MCF 10A (cell line): ENCODE measurements at places on chromosomes 13 and 19. TPM values are rescaled to one million over a fixed set of nuclear protein-coding genes. Genes with fewer than 3 reads are reported as not detected.

DNA sequence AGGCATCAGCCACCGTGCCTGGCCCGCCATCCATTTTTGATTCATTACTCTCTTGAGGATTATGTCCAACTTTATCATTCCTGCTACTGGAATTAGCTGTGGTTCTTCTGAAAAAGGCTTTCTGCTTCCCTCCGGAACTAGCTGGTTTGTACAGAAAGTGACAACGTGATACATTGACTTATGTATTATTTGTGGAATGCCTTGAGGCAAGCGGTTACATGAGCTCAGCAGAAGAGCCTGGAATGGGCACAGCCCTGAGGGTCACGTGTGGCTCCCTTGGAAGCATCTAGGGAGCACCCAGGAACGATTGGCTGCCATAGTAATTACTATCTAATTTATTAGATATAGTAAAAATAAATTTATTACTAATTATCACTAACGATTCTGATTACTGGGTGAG, 14.4 kb upstream of the RETN start:
- peaks cover 6% of the 10 kb centered on the region for H3K4me1 ChIP-seq
- H3K36me3 ChIP-seq, result no peaks in the 10 kb centered on the region
- H3K27ac ChIP-seq, result no peak overlapping the region
- no peak overlapping the region for H3K4me3 ChIP-seq

Gene ZNF610
- total RNA-seq, result not detected in 2 replicates

DNA sequence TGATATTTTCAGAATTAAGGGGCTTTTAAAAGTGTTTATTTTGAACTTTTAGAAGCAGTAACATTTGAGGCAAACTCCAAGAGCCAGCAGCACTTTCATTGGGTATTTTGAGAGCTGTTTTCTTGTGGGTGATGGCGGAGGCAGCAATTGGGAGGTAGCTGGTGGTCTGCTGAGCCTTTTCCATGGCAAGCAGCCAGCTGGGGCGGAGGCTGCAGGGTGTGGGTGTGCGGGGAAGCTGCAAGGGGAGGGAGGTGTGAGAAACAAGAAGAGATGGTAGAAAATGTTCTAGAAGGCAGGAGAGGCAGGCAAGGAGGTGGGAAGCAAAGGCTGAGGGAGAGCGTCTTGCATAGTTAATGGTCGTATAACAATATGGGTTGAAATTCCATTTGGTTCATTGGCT, 223.4 kb upstream of the HTR2A start:
- no peak overlapping the region for H3K27ac ChIP-seq
- no peaks in the 10 kb centered on the region for H3K36me3 ChIP-seq

DNA sequence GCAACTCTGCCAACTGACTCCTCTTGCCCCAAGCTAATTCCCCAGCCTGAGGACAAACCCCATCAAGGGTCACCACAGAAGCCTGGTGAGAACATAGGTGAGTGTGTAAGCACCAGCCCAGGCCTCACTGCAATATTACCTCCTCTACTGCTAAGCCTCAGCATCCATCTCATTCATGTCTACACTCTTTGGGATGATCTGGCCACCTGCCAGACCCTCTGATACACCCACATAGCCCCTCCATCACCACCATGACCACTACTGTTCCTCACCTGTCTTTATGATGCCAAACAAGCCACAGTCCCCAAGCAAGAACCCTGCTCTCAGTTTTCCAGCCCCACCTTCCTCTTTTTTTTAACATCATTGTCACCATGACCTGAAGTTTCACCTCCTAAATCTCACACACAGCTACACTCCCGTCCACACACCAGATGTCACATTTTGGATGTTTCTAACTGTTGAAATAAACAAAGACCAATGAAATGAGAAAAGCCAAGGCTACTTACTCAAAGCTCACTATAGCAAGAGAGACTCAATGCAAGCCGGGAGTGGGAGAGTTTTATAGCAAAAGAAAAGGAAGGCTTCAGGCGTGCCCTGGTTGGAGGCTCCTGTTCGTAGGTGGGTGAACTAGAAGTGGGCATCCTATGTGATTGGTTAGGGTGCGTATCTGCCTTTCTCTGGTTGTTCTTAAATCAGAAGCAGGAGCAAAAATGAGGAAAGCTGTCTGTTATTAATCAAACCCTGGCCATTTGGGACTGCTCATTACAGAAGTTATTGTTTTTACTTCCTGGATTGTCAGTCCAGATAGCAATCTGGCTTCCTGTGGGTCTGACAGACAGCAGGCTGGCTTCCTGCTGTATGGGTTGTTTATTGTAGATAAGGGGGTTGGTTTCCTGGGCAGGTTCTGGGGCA, 2.0 kb downstream of the ZNF792 start:
- H3K27me3 ChIP-seq, result no peaks in the 10 kb centered on the region
- H3K36me3 ChIP-seq, result peaks cover 15% of the 10 kb centered on the region

Gene SLITRK6
- 5.5 and 12.0 TPM in 2 replicates for total RNA-seq

Gene IGFL4
- 0.54 TPM in 1 of 2 replicates, not detected in the other for total RNA-seq

Gene ZNF90
- not detected in 2 replicates for total RNA-seq

- H3K4me1 ChIP-seq, result peaks cover 12% of the 10 kb centered on the region
- H3K36me3 ChIP-seq, result peaks cover 29% of the 10 kb centered on the region
- H3K27me3 ChIP-seq, result no peaks in the 10 kb centered on the region
Observed at GRCh38 chr19:18194181-18194530, 1.1 kb downstream of the MPV17L2 start.

Gene FGF21
- total RNA-seq, result 0.49 and 0.93 TPM in 2 replicates

DNA sequence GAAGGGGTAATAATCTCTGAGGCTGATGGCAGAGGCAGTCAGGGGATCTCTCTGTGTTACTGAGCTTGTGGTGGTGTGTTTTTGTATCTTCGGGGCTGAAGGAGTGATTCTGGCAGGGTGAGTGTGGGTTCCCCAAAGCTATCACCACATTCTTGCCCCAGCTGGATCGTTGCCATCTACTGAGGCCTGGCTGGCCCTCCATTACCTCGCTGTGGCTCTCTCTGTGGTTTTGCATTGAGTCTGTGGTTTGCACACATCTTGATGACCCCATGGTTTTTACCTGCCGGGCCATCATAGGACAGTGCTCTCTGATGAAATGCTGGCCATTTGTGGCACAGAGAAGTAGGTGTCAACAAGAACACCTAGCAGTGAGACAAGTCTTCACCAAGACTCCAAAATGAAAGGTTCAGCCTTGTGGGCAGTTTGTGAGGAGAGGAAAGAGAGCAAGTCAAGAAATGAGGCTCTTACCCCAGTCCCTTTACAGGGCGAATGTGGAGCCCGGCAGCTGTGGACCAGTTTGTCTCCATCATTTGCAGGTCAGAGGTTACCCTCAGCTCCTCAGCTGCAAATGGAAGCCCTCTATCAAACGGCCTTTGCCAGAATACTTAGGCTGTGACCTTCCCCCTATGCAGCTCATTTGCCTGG, 69.0 kb upstream of the NPAS1 start:
- H3K4me3 ChIP-seq, result no peak overlapping the region
- DNase-seq, result no peak
- peaks cover 25% of the 10 kb centered on the region for H3K4me1 ChIP-seq
- H3K27ac ChIP-seq, result no peak overlapping the region
- H3K27me3 ChIP-seq, result no peaks in the 10 kb centered on the region
- peaks cover 36% of the 10 kb centered on the region for H3K36me3 ChIP-seq

DNA sequence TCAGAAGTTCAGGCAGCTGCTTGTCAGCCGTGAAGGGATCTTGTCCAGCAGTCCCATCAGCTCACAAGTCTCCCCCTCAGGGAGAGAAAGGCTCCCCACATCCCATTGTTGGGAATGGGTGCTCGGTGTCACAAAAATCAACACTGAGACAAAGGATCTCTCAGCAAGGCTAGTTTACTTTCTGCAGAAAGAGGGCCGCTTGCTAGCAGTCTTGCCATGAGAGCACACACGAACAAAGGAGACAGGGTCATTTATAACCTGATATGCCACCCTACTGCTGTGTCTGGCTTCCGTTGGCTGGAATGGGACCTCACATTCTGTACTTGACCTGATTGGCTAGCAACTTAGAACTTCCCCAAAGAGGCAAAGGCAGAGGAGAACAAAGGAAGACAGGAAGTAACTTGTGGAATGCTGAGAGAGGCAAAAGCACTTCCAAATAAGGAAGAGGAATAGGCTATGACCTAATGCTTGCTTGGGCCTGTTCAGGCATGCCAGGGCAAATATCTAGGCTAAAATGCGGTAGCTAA, 8.7 kb upstream of the IGFL3 start:
- peak overlapping the region; percentile 62 for H3K4me3 ChIP-seq
- H3K36me3 ChIP-seq, result peaks cover 16% of the 10 kb centered on the region
- H3K27ac ChIP-seq, result peak overlapping the region; percentile 99
- peaks cover 27% of the 10 kb centered on the region for H3K4me1 ChIP-seq

Gene CFAP97D2
- not detected in 2 replicates for total RNA-seq

- H3K27me3 ChIP-seq, result no peaks in the 10 kb centered on the region
- no peak overlapping the region for H3K27ac ChIP-seq
- H3K4me1 ChIP-seq, result peaks cover 4% of the 10 kb centered on the region
- H3K4me3 ChIP-seq, result peak overlapping the region; percentile 74
Observed at GRCh38 chr19:531009-531752, 379 bp upstream of the CDC34 start.

DNA sequence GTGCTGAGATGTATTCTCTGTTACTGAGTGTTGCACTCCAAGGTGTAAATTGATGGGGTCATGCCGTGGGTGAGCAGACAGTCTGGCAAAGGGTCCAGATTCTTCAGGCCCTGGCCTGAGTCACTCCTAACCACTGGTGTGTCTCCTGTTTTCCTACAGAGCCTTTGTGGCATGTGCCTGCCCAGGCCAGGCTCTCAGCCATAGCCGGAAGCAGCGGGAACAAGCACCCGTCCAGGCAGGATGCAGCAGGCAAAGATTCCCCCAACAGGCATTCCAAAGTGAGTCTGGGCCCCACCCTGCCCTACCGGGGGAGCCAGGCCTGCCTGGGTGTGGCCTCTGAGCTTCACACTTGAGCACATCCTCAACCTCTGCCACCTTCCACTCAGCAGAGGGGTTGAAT, 61.9 kb downstream of the DPF1 start:
- peaks cover 32% of the 10 kb centered on the region for H3K36me3 ChIP-seq
- H3K4me3 ChIP-seq, result no peak overlapping the region
- DNase-seq, result peak; percentile 48
- no peaks in the 10 kb centered on the region for H3K27me3 ChIP-seq
- H3K4me1 ChIP-seq, result no peaks in the 10 kb centered on the region

DNA sequence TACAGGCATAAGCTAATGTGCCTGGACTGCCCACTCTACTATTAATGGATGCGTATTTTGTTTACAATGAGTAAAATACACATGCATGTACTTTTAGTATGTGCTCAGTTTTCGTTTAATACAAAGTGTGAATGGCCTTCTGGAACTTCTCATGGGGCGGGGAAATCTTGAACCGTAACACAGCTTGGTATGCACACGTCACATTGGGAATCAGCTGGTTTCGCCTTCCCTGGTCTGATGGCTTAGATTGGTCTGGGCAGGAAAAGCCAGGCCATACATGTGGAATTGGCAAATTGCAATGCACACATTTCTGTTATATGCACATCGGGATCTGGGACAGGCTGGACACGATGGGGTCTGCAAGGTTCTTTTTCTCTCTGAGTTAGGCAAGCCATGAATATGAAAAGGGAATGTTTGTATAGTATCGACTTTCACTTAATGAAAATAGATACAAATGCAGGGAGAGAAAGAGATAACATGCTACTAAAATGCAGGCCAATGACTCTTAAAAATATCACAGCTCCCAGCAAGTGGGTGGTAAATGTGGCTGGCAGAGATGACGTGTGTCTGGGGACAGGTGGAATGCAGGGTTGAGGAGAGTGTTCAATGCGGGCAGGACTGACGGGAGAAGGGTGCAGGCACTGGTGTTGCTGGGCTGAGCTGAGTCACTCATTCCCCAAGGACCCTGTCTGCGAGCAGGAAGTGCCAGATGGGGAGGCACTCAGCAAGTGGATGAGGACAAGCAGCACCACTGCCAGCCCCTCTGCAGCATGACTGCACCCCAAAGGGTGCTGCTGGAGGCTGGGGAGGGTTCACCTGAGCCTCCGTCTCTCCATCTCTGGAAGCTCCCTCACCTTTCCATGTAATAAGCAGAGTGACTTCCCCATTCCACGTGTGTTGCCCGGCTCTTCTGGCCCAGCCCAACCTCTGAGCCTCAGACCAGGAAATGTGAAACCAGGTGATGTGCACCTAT, 204.0 kb upstream of the GPR12 start:
- no peak overlapping the region for H3K27ac ChIP-seq
- no peaks in the 10 kb centered on the region for H3K4me1 ChIP-seq
- H3K36me3 ChIP-seq, result no peaks in the 10 kb centered on the region
- peaks cover 33% of the 10 kb centered on the region for H3K27me3 ChIP-seq
- peak; percentile 18 for DNase-seq
- no peak overlapping the region for H3K4me3 ChIP-seq

Gene RNF113B
- not detected in 2 replicates for total RNA-seq

- no peak overlapping the region for H3K27ac ChIP-seq
- no peak for DNase-seq
- H3K36me3 ChIP-seq, result peaks cover 14% of the 10 kb centered on the region
- H3K27me3 ChIP-seq, result no peaks in the 10 kb centered on the region
- no peak overlapping the region for H3K4me3 ChIP-seq
Observed at GRCh38 chr19:1501200-1501595, 10.2 kb downstream of the REEP6 start.

GRCh38 chr19:16585808-16586476, 13.7 kb upstream of the SLC35E1 start:
- DNase-seq, result no peak
- no peaks in the 10 kb centered on the region for H3K27me3 ChIP-seq
- no peak overlapping the region for H3K4me3 ChIP-seq
- peak overlapping the region; percentile 57 for H3K27ac ChIP-seq
- H3K36me3 ChIP-seq, result peaks cover 4% of the 10 kb centered on the region
- H3K4me1 ChIP-seq, result peaks cover 30% of the 10 kb centered on the region

Gene OR7C1
- not detected in 2 replicates for total RNA-seq

DNA sequence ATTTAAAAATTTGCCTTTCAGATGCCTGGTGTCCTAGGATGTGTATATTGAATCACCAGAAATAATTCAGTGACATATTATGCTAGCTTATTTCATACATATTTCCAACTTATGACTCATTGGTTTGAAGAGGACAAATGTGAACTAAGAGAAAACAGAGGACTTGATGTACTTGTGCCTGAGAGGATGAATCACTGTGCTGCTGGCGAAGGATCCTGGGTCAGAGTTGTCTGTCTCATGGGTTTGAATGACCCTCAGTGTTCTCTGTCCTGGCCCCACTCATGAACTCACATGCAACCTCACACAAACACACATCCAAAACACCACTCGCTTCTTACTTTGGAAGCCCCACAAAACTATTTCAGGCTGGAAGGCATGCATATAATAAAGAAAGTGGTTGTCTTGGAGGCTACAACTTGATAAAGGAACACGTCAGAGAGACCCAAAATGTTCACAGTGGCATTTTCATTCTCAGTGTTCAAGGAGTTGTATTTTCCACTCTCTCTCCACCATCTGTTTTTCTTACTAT, 129.0 kb upstream of the SPRY2 start:
- peak overlapping the region; percentile 98 for H3K27ac ChIP-seq
- H3K4me3 ChIP-seq, result peak overlapping the region; percentile 30
- no peaks in the 10 kb centered on the region for H3K27me3 ChIP-seq

GRCh38 chr19:18091217-18091608, 4.5 kb upstream of the IL12RB1 start:
- no peaks in the 10 kb centered on the region for H3K4me1 ChIP-seq
- H3K4me3 ChIP-seq, result no peak overlapping the region
- no peaks in the 10 kb centered on the region for H3K36me3 ChIP-seq
- no peak for DNase-seq
- no peak overlapping the region for H3K27ac ChIP-seq
- H3K27me3 ChIP-seq, result no peaks in the 10 kb centered on the region

GRCh38 chr19:33825556-33825955, 28.9 kb downstream of the KCTD15 start:
- H3K27me3 ChIP-seq, result no peaks in the 10 kb centered on the region
- H3K4me1 ChIP-seq, result peaks cover 7% of the 10 kb centered on the region
- H3K4me3 ChIP-seq, result no peak overlapping the region
- H3K36me3 ChIP-seq, result peaks cover 6% of the 10 kb centered on the region
- no peak for DNase-seq
- no peak overlapping the region for H3K27ac ChIP-seq

GRCh38 chr13:22517544-22517943, 663.2 kb upstream of the SGCG start:
- no peaks in the 10 kb centered on the region for H3K27me3 ChIP-seq
- no peaks in the 10 kb centered on the region for H3K36me3 ChIP-seq
- peaks cover 11% of the 10 kb centered on the region for H3K4me1 ChIP-seq
- H3K4me3 ChIP-seq, result no peak overlapping the region
